ENCODE measurements at places on chromosomes 3 and 15.

DNA sequence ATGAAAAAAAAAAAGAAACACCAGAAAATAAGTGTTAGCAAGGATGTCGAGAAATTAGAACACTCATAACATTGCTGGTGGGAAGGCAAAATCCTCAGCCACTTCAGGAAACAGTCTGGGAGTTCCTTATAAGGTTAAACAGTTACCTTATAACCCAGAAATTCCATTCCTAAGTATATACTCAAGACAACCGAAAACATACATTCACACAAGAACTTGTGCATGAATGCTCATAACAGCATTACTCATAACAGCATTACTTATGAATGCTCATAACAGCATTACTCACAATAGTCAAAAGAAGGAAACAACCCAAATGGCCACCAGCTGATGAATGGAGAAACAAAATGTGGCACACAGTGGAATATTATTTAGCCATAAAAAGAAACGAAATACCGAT, 34.8 kb upstream of the DCP1A start:
- no peak for DNase-seq

DNA sequence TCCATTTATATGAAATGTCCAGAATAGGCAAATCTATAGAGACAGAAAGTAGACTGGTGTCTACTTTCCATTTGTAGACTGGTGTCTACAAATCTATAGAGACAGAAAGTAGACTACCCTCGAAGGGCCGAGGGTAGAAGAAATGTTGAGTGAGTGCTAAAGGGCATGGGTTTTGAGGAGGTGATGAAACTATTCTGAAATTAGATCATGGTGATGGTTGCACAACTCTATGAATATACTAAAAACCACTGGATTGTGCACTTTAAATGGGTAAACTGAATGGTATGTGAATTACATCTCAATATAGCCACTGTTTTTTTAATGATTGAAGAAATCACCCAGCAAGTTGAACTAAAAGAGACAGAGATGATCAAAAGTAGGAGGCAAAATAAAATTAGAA, 27.9 kb downstream of the TP53BP1 start:
- DNase-seq = no peak

DNA sequence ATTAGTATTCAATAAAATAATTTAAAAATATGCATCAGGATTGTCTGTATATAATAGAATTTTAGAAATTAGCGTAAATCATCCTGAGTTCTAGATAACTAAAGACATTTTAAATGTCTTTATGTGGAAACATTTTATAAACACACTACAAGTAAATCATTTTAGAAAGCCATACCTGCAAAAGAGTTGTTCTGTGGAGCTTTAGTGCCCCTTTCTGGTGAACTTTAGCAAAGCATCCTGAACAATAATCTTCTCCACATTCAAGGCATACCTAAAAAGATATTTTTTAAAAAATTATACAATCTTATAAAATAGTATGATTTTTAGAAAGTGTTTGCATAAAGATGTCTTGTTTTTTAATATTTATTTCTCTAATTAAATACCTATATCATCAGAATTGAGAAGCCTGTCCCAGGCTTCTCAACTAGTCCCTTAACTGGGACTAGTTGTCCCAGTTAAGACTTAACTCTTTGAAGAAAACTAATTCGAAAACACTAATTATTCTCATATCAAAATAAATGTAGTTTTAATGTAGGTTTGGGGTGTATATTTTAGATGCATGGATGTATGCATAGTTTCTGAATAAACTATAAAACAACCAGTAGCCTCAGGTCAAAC, 29.7 kb downstream of the ZBBX start:
- DNase-seq = no peak

DNA sequence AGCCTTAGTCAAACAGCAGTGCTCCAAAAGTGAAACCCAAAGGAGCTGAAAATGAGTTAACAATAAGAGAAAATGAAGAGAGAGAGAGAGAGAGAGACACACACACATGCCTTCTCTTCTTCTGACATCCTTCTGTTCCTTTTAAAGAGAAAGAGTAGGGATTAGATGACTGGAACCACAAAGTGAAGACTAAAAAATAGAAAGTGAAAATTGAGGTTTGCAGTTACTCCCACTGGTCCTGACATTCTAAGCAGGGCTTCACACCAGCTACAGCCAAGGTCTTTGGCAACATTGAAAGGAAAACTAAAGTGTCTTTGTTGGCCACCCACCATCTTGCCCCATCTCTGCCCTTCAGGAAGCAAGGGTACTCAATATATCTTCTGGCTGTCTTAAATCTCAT, 59.2 kb downstream of the USP50 start:
- no peak for DNase-seq

GRCh38 chr15:66886686-66887273, 178.6 kb upstream of the SMAD3 start:
- DNase-seq = no peak
